Adipocyte (in vitro differentiated cells): ENCODE measurements at places on chromosomes 6 and 20.

DNA sequence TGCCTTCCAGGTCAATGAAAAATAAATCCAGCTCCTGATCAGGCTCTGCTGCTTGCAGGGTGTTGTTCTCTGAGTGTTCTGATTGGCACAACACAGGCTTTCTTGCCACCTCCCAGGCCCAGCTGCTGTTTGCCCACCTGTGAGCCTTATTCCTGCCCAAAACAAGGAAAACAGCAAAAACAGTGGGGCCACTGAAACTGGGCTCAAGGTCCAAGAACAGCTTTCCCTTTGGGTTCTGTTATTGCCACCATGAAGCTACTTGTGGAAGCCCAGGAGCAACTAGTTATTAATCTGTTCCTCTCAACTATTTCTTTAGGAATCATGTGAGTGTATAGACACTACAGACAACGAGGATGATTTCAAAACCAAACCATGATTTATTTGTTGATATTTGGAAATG lies 159.1 kb downstream of the PLCB1 start:
- no peak for DNase-seq

DNA sequence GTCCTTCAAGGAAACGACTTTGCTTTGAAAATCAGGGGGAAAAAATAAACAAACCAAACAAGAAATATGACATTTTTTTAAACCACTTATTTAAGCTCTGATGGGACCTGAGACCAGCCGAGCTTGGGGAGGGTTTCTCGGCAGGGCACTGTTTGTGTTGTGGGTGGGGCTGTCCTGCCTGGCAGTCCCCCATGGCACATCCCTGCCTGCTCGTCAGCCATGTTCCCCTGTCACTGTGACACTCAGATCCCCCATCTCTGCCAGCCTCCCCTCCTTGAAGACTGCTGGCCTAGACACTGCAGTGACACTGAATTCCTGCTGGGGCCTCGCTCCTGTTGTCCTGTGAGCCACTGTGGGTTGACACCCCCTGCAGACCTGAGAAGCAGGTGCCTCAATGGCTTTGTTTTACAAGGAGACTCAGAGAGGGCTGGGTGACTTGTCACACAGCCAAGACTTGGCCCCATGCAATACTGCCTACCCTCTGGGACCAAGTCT lies 95.1 kb upstream of the PTPN1 start:
- no peak for DNase-seq

- peak; percentile 36 for DNase-seq
Measured at GRCh38 chr6:81480139-81480538, 272.3 kb downstream of the TENT5A start.

- DNase-seq: no peak
Measured at GRCh38 chr6:130259140-130259539, 36.4 kb upstream of the SAMD3 start.

- DNase-seq: no peak
Measured at GRCh38 chr6:132760256-132760655, 2.6 kb upstream of the VNN2 start.

- no peak for DNase-seq
Measured at GRCh38 chr20:59364611-59365010, 64.2 kb downstream of the EDN3 start.

- DNase-seq: no peak
Measured at GRCh38 chr6:83908813-83909212, 49.3 kb downstream of the CYB5R4 start.

DNA sequence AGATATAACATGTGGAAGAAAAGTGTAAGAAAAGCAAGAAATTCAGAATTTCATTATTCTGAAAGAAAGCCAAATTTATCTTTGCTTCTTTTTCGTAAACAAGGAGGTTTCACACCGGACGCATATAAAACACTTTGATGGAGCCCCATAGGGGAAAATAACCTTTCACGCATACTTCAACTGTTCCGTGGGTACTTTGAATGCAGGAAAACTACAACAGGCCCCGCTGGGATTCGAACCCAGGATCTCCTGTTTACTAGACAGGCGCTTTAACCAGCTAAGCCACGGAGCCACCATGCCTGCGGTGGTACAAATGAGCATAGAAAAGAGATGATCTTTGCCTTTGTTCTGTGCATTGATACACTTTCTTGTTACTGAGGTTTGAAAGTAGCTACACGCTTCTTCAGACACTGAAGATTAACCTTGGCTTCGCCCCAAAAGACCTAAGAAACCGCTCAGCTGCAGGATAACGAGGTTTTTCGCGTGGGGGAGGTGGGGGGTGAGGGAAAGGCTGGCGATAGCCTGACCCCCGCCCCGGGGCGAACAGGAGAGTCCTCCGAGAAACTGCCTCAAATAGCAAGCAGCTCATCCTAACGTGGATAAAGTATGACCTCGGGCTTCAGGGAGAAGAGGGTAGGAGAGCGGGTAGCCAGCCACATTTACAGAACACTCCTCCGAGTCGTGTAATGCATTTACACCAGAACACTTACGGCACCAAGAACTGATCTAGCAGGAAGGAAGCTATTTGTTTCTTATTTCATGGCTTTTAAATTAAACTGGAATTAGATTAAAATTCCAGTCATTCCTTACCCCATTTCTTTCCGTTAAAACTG lies 5.3 kb upstream of the HMGN4 start:
- peak; percentile 94 for DNase-seq

- no peak for DNase-seq
Measured at GRCh38 chr6:154257067-154257466, 99.5 kb downstream of the IPCEF1 start.

DNA sequence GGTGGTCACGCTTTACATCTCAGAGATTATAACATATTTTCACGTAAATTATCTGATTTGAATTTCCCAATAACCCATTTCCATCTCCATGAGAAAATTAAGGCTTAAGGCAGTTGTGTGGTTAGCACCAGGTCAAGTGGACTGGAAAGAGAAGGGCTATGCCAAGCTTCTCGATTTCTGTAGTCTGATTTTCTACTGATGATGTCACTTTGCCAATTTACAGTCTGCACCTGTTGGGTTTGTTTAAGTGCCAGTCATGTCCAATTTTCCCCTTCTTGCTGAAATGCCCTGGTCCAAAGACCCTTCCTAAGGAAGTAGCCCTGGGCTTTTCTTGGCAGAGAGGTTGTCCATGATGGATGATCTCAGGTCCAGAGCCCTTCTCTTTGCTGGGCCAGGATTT lies 562.3 kb upstream of the BTBD3 start:
- DNase-seq: no peak

DNA sequence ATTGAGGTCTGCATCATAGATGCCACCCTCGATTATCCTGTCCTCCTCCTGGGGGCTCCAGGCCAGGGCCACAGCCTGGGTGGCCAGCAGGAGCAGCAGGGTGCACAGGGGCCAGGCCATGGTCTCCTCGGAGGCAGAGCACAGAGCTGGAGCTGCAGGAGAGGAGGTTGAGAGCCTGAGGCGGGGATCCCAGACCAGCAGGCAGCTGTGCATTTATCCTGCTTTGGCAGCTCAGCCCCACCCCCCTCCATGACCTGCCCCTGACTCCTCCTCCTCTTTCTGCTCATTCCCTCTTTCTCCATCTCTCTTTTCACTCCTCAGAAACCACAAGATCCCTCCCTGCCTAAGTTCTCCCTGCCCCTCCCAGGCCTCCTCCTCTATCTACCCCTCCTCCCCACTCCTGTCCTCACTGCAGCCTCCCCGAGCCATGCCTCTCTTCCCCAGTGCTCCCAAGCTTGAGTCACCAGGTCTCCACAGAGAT lies at the start of gene CST2:
TSS of gene CST2 (minus strand) at position 189 of the 481 bp plus-strand sequence. CDS start at position 120, 69 bp downstream.
- DNase-seq: peak; percentile 9

- DNase-seq: no peak
Measured at GRCh38 chr20:24448170-24448569, 21.3 kb upstream of the SYNDIG1 start.

DNA sequence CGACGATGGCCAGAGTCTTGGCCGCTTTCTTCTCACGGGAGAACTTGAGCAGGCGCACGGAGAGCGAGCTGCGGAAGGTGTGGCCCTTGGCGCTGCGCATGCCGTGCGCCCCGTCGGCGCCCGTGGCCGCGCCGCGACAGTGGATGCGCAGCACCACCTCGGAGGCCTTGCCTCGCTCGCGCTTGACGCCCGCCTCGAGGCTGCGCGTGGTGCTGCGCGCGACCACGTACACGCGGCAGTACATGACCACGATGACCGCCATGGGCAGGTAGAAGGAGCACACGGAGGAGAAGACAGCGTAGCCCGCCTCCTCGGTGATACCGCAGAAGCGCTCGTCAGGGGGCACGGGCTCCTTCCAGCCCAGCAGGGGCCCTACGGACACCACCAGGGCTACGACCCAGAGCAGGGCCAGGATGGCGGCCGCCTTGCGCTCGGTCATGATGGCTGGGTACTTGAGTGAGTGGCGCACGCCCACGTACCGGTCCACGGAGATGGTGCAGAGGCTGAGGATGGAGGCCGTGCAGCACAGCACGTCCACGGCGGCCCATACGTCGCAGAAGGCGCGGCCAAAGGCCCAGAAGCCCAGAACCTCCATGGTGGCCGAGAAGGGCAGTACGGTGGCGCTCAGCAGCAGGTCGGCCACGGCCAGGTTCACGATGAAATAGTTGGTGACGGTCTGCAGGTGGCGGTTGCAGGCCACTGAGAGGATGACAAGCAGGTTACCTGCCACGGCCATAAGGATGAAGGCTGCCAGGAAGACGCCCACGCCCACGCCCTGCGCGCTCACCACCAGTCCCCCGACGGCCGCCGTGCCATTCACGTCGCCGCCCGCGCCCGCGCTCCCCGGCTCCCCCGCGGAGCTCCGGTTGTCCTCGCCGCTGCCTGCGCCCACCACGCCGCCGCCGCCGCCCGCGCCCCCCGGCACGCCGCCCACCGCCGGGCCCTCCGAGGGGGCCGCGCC lies 232.8 kb upstream of the RNF24 start:
- DNase-seq: no peak

DNA sequence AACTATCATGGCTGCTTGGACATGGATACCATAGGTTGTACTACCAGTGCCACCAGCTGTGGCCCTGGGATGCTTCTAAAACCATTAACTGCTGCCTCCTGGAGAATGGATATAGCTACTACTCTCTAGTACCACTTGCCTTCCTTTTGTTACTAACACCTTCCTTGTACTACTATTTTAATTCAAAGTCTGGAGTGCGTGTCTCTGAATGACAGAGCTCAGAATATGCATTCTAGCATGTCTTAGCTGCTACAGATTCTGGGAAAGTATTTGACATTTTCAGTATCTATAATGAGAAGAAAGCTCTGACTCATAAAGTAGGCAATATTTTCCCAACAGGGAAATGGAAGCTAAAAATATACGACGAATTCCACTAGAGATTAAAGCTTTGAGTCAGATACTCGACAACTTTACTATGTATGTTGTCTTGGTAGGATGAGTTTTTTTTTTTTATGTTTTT lies 112.3 kb downstream of the PFDN4 start:
- peak; percentile 64 for DNase-seq

GRCh38 chr6:165611294-165611693 lies 51.7 kb downstream of the PDE10A start:
- no peak for DNase-seq

- DNase-seq: no peak
Measured at GRCh38 chr6:98578016-98578415, 256.4 kb upstream of the POU3F2 start.

DNA sequence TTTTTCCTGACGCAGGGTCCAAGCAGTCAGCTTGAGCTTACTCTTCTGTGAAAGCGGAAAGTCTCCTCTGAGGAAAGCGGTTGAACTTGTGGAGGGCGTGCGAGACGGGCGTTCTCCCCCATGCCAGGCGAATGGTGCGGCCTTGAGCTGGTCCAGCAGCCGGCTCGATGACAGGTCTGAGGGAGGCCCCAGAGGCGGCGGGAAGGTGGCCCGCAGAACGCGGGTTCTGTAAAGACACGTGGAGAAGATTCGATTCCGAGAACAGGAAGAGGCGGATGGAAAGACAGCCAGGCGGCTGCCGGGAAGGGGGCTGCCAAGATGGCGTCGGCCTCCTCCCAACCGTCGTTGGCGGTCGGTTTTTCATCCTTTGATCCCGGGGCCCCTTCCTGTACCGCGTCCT lies 75.6 kb upstream of the TXNDC5 start:
- no peak for DNase-seq

DNA sequence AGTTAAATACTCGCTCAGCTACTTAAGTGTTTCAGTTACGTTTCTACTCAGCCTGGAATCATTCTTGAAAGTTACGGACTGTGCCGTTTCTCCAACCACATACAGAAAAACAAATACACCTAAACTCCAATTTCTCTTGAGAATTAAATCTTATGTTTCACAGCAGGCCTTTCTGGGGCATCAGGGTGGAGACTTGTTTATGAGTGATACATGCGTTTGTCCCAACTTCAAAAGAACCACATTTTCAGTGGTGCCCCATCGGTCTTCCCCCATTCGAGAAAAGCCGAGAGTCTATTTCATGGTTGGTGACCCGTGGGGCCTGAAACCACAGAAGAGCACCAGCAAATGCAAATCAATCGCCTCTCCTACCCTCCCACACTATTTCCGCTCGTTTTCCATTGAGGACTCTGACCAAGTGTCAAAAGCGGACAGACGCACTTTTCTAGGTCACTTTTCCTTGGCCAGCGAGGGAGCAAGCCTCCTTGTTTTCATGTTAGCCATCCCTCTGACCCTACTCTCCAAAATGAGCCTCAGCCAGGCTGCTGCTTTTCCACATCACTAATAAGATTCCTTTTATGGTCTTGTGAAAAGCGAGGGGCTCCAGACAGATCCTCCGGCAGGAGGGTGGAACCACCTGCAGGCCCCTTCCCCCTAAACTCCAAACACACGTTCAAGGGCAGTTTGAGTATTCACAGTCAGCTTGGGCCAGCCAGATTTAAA lies 3.1 kb downstream of the JAG1 start:
- no peak for DNase-seq

DNA sequence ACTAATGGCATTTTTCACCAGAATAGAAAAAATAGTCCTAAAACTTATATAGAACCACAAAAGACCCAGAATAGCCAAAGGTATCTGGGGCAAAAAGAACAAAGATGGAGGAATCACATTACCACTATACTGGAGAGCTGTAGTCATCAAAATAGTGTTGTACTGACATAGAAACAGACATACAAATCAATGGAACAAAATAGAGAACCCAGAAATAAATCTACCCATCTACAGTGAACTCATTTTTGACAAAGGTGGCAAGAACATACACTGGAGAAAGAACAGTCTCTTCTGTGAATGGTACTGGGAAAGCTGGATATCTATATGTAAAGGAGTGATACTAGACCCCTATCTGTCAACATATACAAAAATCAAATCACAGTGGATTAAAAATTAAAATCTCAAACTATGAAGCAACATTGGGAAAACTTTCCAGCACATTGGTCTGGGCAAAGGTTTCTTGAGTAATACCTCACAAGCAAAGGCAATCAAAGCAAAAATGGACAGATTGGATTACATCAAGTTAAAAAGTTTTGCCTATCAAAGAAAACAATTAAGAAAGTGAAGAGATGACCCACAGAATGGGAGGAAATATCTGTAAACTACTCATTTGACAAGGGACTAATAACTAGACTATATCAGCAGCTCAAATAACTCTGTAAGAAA lies 120.5 kb downstream of the MEI4 start:
- no peak for DNase-seq

GRCh38 chr20:38940644-38941043 lies 14.4 kb downstream of the FAM83D start:
- DNase-seq: no peak
